Stimulated activated CD8-positive, alpha-beta memory T cell treated with anti-CD3 and anti-CD28 coated beads, Interleukin-15, amount 100 ng/mL, for 4 hours (primary cell): ENCODE measurements at places on chromosomes 5 and 9.

GRCh38 chr9:38079461-38080031 lies 10.5 kb upstream of the SHB start:
- DNase-seq, result no peak

- DNase-seq, result no peak
Measured at GRCh38 chr5:95410279-95410678, 19.1 kb downstream of the FAM81B start.

DNA sequence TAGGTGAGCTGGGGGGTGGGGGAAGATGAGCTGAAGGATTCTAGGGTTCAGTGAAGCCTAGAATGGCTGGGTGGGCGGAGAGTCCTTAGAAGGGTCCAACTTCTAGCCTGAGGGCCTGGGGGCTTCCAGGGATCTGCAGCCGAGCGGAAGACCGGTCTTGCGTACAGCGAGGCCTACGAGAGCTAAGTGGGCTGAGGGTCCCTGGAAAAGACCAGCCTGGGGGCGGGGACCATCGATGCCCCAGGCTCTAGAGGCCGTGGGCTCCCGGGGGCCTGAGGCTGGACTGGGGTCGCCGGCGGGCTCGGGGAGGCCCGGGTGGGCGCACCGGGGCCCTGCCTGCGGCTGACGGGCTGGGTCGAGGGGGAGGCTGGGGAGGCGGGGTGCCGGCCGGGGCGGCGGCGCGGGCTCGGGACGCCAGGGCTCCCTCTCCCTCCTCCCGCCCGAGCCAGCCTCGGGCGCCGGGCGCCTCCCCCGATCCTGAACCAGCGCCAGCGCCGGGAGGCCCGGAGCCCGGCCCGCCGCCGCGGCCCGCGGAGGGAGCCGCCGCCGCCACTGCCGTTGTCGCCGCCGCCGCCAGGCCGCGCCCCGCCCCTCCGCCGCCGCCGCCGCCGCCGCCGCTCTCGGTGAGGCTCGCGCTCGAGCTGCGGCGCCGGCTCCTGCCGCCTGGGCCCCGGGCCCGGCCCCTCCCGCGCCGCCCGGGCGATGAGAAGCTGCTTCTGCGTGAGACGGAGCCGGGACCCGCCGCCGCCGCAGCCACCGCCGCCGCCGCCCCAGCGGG lies at the start of gene MVB12B:
Gene MVB12B, plus strand, starts transcription at position 602 of the 778 bp plus-strand sequence. Its CDS starts 101 bp downstream, at position 703.
- DNase-seq, result no peak

- no peak for DNase-seq
Measured at GRCh38 chr9:83444110-83444509, 94.1 kb downstream of the FRMD3 start.

GRCh38 chr5:96280946-96281393 lies 152.1 kb downstream of the PCSK1 start:
- no peak for DNase-seq

DNA sequence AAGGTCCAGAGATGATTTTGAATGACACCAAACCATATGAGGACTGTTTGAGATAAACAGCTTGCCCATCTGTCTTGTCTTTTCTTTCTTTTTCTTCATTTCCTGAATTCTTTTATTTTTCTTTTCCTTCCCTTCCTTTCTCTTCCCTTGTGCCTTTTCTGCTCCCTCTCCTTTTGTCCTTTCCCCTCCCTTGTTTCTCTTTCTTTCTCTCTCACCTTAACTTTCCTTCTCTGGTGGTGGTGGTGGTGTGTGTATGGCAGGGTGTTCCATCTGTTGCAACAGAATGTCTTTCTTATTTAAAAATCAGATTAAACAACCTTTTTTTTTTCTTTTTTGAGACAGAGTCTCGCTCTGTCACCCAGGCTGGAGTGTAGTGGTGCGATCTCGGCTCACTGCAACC lies 3.8 kb upstream of the PDCL start:
- no peak for DNase-seq

GRCh38 chr5:2999926-3000325 lies 248.4 kb upstream of the IRX2 start:
- DNase-seq, result no peak

DNA sequence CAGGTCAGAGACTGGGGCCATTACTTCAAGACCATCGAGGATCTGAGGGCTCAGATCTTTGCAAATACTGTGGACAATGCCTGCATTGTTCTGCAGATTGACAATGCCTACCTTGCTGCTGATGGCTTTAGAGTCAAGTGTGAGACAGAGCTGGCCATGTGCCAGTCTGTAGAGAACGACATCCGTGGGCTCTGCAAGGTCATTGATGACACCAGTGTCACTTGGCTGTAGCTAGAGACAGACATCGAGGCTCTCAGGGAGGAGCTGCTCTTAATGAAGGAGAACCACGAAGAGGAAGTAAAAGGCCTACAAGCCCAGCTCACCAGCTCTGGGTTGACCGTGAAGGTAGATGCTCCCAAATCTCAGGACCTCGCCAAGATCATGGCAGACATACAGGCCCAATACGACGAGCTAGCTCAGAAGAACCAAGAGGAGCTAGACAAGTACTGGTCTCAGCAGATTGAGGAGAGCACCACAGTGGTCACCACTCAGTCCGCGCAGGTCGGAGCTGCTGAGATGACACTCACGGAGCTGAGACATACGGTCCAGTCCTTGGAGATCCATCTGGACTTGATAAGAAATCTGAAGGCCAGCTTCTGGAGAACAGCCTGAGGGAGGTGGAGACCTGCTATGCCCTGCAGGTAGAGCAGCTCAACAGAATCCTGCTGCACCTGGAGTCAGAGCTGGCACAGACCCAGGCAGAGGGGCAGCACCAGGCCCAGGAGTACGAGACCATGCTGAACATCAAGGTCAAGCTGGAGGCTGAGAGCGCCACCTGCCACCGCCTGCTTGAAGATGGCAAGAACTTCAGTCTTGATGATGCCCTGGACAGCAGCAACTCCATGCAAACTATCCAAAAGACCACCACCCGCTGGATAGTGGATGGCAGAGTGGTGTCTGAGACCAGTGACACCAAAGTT lies 9.3 kb downstream of the NIPBL start:
- DNase-seq, result no peak

DNA sequence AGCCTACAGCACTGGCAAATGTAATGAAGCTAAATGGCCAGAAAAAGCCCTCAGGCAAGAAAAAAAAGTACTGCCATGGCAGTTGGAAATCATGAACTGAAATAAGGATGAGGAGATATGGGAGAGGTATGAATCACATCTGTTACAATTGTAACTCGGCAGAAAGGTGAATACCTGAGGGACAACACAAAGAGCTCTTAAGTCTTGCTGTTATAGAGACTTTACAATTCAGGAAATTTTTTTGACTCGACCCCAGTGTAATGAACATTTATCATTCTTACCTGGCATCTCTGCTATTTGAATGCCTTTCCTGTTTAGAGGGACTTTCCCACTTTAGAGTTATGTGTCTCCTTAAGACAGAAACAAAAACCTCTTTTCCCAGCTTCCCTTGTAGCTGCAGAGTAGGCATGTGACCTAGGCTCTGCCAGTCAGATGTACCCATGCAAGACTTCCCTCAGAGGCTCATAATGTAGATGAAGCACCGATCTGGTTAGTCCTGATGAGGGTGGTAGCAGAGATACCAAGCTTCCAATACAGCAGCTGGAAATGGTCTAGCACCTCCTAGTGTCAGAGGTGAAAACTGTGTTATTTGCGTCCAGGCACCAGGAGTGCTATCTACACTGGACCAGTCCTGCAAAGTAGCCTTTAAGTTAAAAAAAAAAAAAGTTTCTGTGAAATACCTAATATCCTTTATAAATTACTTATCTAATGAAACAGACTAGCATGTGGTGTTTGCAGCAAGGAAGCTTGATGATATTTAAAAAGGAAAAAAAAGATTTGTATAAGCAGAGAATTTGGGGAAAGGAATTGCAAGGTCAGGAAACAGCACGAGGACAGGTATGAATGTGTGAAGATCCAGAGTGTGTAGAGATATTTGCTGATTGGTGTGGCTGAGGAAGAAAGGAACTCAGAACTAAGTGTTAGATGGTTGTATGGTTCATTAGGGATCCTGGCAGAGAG lies 146.9 kb upstream of the SLC1A3 start:
- DNase-seq, result no peak

GRCh38 chr9:72038408-72038807 lies 22.0 kb downstream of the C9orf57 start:
- no peak for DNase-seq

GRCh38 chr5:9653811-9654210 lies 23.7 kb upstream of the TAS2R1 start:
- no peak for DNase-seq

DNA sequence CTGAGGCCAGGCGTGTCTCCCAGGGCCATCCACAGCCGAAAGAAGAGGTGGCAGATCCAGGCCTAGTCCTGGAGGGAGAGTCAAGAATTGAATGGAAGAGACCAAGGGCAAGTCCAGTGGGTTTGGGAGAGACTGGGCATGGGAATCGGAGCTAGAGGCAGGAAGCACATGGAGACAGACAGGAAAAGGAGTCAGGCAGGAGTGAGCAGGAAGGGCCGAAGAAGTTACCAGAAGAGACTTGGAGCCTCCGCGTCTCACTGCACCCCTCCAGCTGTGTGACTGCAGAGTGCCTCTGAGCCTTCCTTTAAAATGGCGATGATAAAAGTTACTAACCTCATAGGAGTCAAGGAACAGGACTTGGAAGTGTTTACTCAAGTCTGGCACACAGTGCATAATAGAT lies 64.4 kb upstream of the ANGPTL2 start:
- DNase-seq, result no peak

- no peak for DNase-seq
Measured at GRCh38 chr5:21398511-21398910, 1410.5 kb upstream of the CDH18 start.

DNA sequence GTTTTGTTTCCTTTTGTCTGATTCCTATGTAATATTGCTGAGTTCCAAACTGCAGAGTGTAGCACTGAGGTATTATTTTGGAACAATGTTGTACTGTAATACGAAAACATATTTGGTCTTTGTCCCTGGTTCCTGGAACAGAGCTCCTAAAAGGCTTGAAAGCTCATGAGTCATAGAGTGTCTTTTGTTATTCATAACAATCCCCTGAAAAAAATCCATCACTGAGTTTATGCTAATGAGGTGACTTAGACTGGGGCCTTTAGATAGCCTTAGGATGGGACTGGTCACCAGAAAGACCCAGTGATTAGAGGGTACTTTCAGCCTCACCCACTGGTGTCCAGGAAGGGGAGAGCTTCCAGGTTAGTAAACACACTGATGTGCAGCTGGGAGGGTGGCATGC lies 132.7 kb upstream of the POU5F2 start:
- DNase-seq, result no peak

- DNase-seq, result no peak
Measured at GRCh38 chr5:125526966-125527365, 780.5 kb upstream of the ZNF608 start.

- no peak for DNase-seq
Measured at GRCh38 chr9:76812591-76812990, 48.4 kb downstream of the PCA3 start.
